BJ (cell line): ENCODE measurements at places on chromosomes 3 and 15.

GRCh38 chr3:132790806-132791205, 68.6 kb upstream of the NPHP3 start:
- no peak for DNase-seq

DNA sequence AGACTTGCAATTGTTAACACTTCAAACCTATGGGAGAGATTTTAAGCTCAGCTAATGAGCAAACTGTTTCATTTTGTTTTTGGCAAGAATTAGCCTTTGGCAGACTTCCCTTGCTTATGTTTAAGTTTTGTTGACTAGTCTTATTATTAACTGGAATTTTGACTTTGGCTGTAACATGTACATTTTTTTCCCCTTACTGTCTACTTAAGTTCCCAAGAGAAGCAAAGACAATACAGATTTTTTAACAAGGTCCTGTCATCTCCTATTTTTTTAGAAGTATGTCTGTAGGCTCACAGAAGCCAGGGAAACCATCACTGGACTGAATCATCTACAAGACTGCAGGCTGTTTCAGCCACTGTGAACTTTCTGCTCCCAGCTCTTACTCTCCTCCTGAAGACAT, 74.3 kb downstream of the DGKG start:
- peak; percentile 73 for DNase-seq

DNA sequence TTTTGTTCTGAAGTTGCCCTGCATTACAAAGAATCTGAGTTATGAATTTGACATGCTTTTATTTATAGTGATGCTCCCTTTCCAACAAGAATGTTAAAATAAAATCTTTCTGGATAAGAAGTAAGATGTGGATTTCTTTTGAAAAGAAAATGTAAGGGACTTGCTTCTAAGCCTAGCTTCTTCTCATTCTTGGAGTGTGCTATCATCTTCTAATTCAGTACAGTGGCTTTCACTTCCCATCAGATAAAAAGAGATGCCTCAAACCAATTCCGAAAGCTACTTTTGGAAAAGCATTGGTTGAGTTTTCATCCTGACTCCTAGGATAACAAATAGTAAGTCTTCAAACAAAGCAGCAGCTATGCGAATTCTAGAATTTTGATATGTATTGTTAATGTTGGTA, 197.0 kb upstream of the ZPLD1 start:
- DNase-seq, result no peak

GRCh38 chr3:117762621-117763037, 1053.0 kb downstream of the TUSC7 start:
- DNase-seq, result no peak

DNA sequence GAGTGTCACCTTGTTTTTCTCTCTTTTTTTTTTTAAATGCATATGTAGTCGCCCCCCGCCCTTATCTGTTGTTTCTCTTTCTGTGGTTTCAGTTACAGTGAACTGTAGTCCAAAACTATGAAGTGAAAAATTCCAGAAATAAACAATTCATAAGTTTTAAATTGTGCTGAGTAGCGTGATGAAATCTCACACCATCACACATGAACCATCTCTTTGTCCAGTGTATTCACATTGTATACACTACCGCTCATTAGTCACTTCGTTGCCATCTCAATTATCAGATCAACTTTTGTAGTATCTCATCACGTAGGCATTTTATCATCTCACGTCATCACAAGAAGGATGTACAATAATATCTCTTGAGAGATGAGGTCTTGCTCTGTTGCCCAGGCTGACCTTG, 62.5 kb upstream of the MLF1 start:
- no peak for DNase-seq

DNA sequence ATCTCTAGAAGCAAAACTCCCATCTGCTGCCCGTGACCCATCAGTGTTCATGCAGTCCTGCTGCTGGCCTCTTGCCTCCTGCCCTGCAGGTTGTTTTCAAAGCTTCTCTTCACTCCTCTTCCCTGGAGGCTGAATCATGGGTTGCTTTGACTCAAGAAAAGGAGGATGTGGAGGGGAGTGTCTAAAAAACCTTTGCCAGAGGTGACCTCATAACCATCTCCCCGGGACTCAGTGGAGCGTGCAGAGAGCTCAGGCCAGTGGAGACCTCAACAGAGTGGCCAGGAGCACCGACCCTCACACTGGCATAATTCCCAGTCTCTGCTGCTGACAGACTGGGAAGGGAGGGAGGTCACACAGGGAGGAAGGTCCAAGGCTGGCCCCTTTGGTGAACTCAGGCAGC, 60.9 kb upstream of the ITGA11 start:
- no peak for DNase-seq

GRCh38 chr15:78615151-78615589, 5.6 kb downstream of the CHRNA3 start:
- DNase-seq, result no peak

- DNase-seq, result peak; percentile 71
These were observed 77.2 kb upstream of the CFAP20DC start for GRCh38 chr3:59127071-59127470.

DNA sequence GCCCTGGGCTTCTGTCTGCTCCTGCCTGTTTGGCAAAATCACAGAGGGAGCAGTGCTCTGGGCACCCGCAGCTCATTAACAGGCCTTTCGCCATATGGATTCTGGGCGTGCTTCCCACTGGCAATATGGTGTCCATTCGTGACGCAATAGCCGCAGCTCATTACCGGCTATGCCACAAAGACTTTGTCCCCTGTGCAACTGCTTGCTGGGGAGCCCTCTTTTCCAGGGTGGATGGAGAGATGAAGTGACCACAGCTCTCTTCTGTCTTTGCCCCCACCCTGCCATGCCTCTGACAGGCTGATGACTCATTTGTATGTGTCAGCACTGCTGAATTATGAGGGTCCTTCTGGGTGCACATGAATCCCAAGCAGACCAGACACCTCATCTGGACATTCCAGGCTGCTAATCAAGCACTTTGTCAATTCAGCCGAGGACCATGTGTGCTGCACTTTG, 214.3 kb upstream of the FEZF2 start:
- peak; percentile 78 for DNase-seq

DNA sequence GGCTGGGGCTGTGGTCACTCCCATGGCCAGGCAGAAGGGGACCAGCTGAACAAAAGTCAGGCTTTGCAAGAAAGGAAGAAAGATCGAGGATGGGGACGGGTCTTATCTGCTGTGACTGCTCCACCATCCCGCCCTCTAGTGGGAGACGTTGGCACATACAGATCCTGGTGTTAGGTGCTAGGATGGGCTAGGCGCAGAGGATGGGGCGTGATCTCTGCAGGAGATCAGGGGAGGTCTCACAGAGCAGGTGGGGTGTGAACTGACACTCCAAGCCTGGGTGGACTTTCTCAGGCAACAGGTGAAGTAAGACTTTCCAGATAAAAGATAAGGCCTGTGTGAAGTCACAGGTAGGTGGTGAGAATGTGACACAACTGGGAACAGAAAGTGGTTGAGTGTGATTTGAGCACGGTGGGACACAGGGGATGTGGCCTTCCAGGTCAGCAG, 141.9 kb upstream of the SMAD3 start:
- no peak for DNase-seq

DNA sequence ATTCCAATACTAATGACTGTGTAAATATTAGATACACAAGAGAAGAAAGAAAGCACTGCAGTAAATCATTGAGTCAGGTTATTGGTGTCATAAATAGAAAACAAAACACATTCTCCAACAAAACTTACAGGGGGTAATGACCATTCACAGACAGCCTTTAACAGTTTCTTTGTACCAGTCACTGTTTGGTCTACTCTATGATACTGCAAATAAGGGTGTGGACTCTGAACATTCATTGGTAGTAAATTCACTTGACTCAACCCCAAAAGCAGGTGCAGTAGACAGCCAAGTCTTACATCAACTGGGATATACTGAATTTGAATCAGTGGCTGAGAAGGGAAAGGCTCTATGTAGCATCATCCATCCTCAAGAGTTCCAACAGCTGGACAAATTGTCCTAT, 463.5 kb downstream of the FOXP1 start:
- no peak for DNase-seq

- DNase-seq, result no peak
These were observed 267.0 kb downstream of the PLCL2 start for GRCh38 chr3:17151598-17152373.

DNA sequence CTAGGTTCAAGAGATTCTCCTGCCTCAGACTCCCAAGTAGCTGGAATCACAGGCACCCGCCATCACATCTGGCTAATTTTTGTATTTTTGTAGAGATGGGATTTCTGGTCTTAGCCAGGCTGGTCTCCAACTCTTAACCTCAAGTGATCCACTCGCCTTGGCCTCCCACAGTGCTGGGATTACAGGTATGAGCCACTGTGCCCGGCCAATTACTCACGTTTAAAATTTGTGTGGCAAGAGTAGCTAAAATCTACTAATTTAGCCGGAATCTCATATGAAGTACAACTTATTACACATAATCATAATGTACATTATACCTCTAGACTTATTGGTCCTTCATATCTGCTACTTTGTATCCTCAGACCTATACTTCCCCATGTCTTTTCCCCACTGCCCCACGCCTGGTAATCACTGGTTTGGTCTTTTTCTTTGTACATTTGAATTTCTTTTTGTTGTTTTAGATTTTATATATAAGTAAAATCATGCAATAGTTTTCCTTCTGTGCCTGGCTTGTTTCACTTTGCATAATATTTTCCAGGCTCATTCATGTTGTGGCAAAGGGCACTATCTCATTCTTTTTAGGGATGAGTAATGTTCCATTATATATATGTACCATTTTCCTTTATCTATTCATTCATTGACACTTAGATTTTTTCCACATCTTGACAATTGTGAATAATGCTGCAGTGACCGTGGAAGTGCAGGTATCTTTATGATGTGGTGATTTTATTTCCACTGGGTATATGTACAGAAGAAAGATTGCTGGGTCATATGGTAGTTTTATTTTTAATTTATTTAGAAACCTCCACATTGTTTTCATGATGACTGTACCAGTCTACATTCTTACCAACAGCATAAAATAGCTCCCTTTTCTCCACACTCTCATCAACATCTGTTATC, 605.0 kb upstream of the CBLB start:
- DNase-seq, result no peak

DNA sequence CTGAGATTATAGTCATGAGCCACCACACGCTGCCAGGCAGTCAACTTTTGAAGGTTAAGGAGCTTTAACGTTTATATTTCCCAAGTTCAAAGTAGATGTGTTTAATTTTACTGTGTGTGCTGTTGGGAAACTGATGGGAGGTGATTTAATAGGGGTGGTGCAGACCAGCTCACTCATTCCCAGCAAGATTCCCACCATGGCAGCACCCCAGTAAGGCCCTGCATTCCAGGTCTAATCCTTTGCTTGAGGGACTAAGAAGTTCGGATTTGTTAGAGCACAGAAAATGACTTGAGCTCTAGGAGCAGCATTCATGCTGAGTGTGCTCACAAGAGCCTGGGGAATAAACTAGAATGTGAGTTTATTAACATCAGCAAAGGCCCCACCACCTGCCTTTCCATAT, 25.2 kb downstream of the TSEN2 start:
- DNase-seq, result no peak

- no peak for DNase-seq
These were observed 52.6 kb downstream of the CCK start for GRCh38 chr3:42213417-42213816.

GRCh38 chr15:85316244-85316934, 64.0 kb upstream of the AKAP13 start:
- DNase-seq, result peak; percentile 98

GRCh38 chr3:184354121-184354728, 7.2 kb downstream of the CLCN2 start:
- DNase-seq, result no peak

DNA sequence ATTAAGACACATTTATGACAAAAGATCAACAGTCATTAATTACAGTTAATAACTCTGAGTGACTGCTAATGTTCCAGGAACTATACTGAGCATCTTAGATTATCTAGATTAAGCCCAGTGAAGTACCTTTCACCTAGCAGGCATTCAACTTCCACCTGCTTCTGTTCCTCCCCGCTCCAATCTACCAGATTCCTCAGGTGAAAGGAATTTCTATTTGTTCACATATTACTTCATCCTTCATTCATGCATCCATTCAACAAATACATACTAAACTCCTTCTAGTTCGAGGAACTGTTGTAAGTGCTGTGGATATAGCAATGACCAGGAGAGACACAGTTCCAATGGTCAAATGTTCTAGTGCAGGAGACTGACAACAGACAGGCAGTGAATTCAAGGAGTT, 139.3 kb downstream of the FILIP1L start:
- no peak for DNase-seq

DNA sequence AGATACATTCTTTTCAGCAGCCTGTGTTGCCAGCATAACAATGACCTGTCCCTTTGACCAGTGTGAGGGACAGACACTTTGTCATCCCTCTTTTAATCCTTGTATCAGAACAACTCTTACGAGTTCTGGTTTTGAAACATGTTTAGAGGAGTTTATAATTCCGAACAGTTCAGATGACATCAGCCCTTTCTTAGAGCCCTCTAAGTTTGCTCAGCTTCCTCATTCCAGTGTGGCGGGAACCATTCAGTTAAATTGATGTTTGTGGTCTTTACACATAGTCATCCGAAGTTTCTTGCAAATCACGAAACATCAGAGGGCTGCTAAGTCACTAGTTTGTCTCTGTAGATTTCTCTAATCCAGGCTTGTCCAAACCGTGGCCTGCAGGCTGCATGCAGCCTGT, 102.5 kb downstream of the AKAP13 start:
- DNase-seq, result peak; percentile 77

DNA sequence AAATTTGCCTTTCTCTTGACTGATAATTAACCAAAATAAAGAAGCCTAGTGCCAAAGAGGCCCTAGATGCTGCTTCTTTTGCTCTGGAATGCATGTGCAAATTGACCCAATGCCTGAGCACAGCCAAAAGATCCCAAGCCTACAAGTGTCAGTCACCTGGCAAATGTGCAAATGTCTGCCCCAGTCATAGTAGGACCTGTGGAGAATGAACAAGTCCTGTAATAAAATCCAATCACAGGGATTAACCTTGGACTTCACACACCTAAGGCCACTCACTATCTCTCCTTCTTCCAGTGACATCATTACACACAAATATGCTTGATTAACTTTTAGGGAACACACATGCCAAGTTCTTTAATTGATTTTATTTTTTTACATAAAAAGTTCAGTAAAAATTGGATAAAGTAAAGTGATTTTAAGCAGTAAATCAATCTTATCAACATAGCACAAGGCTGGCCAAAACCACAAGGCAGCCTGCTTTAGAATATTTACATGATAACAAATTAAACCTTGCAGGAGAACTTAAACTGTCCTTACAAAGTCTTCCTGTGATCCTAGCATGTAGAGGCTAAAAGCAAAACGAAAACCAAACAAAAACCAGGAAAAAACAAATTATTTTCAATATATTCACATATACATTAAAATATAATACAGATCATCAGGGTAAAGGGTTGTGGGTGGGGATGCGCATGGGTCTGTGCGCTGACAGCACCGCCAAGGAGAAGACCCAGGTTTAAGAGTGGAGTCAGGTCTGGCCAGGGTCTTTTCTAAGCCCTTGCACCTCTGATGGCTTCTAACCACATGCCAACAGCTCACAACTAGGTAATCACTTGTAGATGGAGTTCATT, 36.8 kb downstream of the NBEAL2 start:
- no peak for DNase-seq

GRCh38 chr3:147846854-147847478, 437.8 kb downstream of the ZIC1 start:
- DNase-seq, result no peak
